ENCODE measurements at places on chromosomes 1 and 21.

DNA sequence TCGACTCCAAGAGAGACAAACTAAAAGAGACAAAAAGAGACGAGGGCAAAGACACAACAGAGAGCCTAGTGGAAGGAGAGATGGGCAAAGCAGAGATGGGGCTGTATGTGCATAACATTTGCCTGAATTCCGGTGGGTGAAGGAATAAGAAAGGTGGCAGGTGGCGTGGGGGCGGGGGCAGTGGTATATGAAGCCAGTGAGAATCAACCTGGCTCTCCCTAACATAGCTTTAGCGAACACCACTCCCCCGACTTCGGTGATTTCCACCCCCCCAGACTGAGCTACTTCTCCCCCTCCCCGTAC is 1.1 kb downstream of the INKA2 start:
- DNase-seq: no peak

GRCh38 chr1:114156538-114157274 is 3.0 kb upstream of the SYT6 start:
- no peak for DNase-seq

DNA sequence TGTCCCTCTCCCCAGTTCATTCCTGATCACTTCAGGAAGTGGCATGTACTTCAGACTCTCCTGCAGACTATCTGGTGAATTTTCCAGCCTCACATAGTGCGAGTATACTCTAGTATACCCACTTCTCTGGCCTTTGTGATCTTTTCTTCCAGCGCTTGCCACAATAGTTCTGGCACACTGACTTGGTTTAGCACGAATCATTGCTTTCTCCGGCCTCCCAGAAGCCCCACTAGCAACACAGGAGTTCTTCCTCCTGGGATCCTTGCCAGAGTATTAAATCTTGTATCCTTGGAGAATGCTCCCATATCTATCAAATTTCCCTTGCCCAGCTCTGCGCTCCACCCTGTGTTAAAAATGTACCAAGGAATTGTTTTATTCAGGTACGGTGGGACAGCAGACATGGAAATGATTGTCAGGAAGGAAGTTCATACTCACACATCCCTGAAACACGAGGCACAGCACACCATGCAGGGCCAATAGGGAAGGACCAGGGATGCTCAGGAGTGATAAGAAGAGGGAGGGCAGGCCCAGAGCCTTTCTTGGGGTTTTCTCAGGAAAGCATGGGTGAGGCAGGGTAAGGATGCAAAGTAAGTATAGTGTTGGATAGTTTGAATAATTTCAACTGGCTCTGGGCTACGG is 136.7 kb downstream of the ADSS2 start:
- DNase-seq: no peak

GRCh38 chr1:95116580-95117206 is 462 bp upstream of the TLCD4 start:
- peak; percentile 10 for DNase-seq

DNA sequence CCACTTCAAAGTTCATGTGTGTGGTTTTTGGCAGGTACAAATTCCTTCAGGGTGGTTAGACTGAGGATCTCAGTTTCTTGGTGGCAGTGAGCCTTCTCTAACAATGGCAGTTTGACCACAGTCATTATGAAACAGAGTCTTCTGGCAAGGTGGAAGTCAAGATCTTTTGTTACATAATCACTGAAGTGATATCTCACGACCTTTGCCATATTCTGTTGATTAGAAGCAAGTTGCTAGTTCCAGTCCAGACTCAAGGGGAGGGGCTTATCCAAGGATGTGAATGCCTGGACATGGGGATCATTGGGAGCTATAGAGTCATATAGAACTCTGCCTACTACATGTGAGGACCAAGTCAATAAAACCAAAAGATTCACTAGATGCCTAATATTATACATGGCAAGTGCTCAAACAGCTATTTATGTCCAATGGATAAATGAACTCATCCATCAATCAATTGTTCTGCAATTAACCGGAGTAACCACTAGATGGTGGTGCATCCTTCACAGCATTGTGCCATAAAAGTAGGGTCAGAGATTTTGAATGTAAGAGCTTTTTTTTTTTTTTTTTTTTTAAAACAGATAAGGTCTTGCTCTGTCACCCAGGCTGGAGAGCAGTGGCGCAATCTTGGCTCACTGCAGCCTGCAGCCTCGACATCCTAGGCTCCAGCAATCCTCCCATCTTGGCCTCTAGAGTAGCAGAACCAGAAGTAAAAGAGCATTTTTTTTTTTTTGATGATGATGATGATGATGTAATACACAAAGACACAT is 131.9 kb downstream of the CRB1 start:
- DNase-seq: no peak

Data from activated T-helper 2 cell treated with anti-CD3 and anti-CD28 coated beads, Interferon-gamma antibody, Interleukin-2, Interleukin-4, amounts not matched to agents 10 μg/mL and 5 μg/mL and 100 μg/mL, durations not matched to agents 14 hours and 24 hours and 36 hours (primary cell).